CD8-positive, alpha-beta T cell (primary cell): ENCODE measurements at places on chromosomes 12 and 14.

DNA sequence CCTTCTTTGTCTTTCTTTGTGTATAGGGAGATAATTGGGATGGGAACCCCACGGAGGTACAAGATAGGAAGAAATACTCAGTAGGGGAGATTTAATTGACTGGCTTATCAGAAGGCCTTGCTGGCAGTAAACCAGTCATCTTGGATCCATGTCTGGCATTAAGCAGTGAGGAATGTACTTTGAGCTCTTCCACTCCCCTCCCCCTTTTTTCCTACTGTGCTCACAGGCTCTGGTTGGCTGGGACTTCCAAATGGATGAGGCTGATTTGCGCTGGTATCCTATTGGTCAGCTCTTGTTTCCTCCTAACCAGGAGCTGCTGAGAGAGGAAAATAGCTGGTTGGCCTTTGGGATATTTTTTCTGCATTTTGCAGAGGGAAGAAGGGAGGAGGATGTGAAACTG is 24.7 kb downstream of the NGDN start:
- no peak for DNase-seq

GRCh38 chr12:132904718-132905328 is 17.4 kb upstream of the CHFR start:
- DNase-seq = peak; percentile 91

DNA sequence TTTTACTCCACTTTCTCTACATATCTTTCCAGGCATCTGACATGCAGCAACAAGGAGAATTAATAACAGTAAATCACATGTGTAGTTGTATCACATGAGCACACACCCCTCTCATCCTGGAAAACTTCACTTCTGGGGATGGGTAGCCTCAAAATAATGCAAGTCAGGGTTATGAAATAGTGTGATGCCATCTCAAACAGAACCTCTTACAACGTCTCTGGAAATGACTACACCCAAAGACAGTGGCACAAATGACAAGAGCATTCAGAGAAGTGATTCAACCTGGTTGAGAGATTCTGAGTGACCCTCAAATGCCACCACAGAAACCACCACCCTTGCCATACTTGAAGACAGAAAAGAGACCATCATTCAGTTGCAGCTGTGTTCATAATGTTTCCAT is 2.8 kb downstream of the DIO2 start:
- no peak for DNase-seq

- no peak for DNase-seq
Measured at GRCh38 chr12:22981711-22982110, 356.7 kb downstream of the ETNK1 start.

- no peak for DNase-seq
Measured at GRCh38 chr12:116202940-116203339, 74.6 kb downstream of the MED13L start.
